ENCODE measurements at places on chromosomes 3 and 15. TPM values are rescaled to one million over a fixed set of nuclear protein-coding genes. Genes with fewer than 3 reads are reported as not detected.

Gene PIGX
- total RNA-seq, result 25.8 TPM

Gene FBXW12
- not detected for total RNA-seq

Gene CERS3
- total RNA-seq, result 10.7 TPM

Gene COLQ
- 0.16 TPM for total RNA-seq

Gene HIGD2B
- total RNA-seq, result not detected

Gene CHST13
- total RNA-seq, result not detected

Gene CHRNA7
- not detected for total RNA-seq

Gene FES
- total RNA-seq, result 1.9 TPM

Gene TMEM158
- 4.3 TPM for total RNA-seq

Gene MDFIC2
- not detected for total RNA-seq

Gene DAZL
- not detected for total RNA-seq

Gene ST8SIA2
- total RNA-seq, result not detected

Gene NPHP3
- total RNA-seq, result 11.4 TPM

Gene SPINT1
- total RNA-seq, result 272 TPM

Gene MESP1
- 0.78 TPM for total RNA-seq

Gene TMPRSS7
- not detected for total RNA-seq

Gene APPL1
- total RNA-seq, result 23.2 TPM

Gene UROC1
- total RNA-seq, result not detected

Gene GOLGA8G
- not detected for total RNA-seq

Gene LRRN1
- 0.08 TPM for total RNA-seq

Gene CFAP20DC
- total RNA-seq, result 10.0 TPM

Gene SKOR1
- total RNA-seq, result not detected

Gene NOP10
- total RNA-seq, result 277 TPM

Gene CHRM5
- total RNA-seq, result not detected

Gene ZNF662
- total RNA-seq, result 1.0 TPM

Gene PDZRN3
- total RNA-seq, result 4.2 TPM

Gene SV2B
- under 0.01 TPM for total RNA-seq

Gene SLC25A26
- 30.7 TPM for total RNA-seq

Gene SPSB4
- 0.04 TPM for total RNA-seq

Gene NEK10
- total RNA-seq, result 0.23 TPM

Gene GOLGA6C
- not detected for total RNA-seq

Gene CGNL1
- under 0.01 TPM for total RNA-seq

Gene TEX55
- total RNA-seq, result not detected

Gene P2RY1
- total RNA-seq, result 2.0 TPM

All from hair follicular keratinocyte (primary cell).